ENCODE measurements at places on chromosomes 11 and 22.

- DNase-seq: no peak
Observed at GRCh38 chr11:13965337-13965736, 2.8 kb downstream of the SPON1 start.

GRCh38 chr11:33375688-33376311 lies 118.6 kb downstream of the HIPK3 start:
- no peak for DNase-seq

GRCh38 chr11:35011944-35012343 lies 95.5 kb downstream of the PDHX start:
- no peak for DNase-seq

DNA sequence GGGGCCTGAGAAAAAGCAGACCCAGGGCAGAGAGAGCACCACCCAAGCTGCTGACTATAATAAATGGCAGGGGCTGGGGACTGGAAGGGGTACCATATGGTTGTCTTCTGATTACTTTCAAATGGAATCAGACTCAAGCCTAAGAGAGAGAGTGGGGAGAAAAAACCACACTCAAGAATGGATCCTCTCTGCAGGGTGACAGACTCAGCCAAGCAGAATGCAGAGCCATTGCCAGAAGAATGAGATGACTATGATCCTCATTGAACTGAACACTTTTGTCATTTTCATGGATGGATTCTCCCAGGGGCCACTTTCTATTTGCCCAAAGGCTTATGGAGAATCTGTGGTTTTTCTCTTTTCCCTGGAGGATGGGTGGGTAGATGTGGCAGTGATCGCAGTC lies 8.7 kb downstream of the UBASH3B start:
- no peak for DNase-seq

GRCh38 chr22:37764622-37765021 lies 43.1 kb upstream of the GCAT start:
- DNase-seq: no peak

GRCh38 chr11:107689317-107690202 lies 22.3 kb downstream of the SLN start:
- peak; percentile 20 for DNase-seq

DNA sequence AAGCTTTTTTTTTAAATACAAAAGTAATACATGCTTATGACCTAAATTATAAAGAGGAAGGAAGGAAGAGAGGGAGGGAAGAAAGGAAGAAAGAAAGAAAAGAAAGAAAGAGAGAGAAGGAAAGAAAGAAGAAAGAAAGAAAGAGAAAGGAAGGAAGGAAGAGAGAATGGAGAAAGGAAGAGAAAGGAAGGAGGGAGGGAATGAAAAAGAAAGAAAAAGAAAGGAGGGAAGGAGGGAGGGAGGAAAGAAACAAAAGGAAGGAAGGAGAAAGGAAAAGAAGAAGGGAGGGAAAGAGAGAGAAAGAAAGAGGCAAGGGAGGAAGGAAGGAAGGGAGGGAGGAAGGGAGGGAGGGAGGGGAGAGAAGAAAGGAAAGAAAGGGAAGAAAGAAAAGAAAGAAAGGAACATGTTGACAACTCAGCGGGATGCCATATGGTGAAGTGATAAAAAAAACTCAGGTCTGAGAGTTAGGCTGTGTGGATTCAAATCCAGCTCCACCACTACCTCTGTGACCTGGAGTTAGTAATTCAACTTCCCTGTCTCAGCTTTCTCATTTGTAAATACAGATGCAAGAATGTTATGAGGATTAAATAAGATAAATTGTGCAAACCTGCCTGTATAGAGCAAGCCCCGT lies 9.6 kb upstream of the EED start:
- no peak for DNase-seq

DNA sequence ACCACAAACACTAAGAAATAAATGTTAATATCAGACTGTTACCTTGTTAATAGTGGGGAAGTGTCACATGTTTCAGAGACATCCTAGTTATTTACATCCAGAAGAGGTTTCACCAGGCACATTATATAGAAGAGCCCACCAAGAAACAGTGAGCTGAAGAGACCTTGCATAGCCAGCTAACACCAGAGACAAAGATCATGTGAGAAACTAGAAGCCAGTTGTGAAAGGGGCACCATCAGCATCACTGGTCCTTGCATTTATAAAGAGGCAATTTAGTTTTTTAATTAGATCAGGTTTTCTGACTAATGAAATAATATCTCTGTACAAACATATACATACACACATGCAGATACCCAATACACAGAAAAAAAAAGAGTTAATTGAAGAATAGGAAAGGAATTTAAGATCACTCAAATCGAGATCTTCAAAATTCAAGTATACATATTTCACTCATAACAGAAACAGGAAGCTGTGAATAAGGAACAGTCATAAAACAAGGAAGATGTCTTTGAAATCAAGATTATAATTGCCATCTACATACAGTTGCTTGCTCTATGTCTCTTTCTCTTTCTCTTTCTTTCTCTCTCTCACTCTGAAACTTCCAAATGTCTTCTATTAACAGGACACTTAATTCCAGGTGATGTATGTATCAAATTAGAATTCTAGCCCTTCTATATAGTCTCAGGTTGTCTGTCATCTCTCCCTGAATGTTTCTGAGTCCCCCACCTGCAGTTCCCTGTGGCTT lies 348.7 kb downstream of the ETS1 start:
- DNase-seq: no peak

GRCh38 chr11:96361778-96362177 lies 18.8 kb upstream of the MAML2 start:
- no peak for DNase-seq

DNA sequence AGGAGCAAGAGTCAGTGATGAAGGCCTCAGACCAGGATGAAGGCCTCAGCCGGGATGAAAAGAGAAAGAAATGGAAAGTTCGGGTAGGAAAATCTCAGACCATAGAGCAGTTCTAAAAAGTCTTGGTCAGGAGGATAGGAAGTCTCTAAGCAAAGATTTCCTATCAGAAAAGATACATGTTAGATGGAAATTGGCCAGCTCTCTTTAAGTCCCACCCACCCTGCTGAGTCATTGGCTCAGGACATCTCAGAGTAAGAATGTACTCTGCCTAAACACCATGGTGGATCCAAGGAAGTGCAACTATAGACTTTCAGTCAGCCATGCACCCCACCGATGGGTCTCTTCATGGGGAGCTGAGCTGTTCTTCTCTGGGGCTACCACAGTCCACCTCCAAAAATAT lies 4.4 kb downstream of the OR8B3 start:
- no peak for DNase-seq

DNA sequence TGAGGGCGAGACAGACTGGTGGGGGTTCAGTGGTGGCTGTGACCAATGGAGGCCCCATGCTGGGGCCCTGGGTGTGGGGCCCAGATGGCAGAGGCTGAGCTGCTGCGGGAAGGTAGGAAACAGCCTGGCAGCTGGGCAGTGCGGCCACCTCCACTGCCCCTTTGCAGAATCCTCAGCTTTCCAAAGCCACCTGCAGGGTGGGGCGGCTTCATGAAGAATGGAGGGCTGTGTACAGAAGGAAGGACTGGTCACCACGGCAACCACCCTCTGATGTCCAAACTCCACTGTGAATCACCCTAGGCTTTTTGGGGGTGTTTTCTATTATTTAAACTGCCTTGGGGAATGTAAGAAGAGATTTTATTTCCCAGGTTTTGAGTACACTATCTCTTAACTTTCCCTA lies 166.3 kb upstream of the NAV2 start:
- no peak for DNase-seq

DNA sequence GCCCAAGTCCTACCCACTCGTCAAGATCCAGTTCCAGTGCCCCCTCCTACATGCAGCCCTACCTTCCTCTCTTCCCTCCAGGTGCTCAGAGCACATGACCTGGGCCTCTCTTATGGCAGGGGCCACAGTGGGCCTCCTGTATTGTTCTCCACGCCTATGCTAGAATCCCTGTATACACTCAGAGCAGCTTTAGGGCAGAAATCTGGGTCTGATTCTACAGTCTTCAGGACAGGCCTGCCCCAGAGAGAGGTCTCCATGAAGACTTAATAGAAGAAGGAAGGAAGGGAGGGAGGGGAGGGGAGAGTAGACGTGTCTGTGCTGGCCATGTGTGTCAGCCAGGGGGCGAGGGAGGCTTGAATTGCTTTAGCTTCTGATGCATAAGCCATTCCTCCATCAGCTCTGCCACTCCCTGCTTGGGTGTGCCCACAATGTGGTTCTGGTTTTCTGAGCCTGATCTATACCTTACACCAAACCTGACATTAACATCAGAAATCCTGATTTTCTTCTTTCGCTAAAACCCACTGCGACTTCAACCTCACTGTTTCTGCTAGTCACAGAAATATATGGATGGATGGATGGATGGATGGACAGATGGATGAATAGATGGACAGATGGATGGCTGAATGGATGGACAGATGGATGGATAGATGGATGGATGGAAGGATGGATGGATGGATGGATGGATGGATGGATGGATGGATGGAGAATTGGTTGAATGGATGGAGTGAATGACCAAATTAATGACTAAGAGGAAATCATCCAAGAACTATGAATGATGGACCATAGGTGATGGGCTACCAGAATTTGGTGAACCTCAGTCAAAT lies 56.6 kb upstream of the PRDM11 start:
- no peak for DNase-seq

DNA sequence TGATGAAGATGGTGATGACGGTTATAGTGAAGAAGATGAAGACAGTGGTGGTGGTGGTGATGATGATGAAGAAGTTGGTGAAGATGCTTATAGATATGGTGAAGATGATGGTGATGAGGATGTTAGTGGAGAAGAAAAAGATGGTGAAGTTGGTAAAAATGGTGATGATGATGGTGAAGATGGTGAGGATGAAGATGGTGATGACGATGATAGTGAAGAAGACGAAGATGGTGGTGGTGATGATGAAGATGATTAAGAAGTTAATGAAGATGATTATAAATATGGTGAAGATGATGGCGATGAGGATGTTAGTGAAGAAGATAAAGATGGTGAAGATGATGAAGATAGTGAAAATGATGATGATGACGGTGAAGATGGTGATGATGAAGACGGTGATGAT lies 25.2 kb upstream of the FGF3 start:
- no peak for DNase-seq

GRCh38 chr22:46577368-46578249 lies 40.2 kb upstream of the CELSR1 start:
- no peak for DNase-seq

- DNase-seq: no peak
Observed at GRCh38 chr22:22752556-22753477, 108.4 kb downstream of the GGTLC2 start.

DNA sequence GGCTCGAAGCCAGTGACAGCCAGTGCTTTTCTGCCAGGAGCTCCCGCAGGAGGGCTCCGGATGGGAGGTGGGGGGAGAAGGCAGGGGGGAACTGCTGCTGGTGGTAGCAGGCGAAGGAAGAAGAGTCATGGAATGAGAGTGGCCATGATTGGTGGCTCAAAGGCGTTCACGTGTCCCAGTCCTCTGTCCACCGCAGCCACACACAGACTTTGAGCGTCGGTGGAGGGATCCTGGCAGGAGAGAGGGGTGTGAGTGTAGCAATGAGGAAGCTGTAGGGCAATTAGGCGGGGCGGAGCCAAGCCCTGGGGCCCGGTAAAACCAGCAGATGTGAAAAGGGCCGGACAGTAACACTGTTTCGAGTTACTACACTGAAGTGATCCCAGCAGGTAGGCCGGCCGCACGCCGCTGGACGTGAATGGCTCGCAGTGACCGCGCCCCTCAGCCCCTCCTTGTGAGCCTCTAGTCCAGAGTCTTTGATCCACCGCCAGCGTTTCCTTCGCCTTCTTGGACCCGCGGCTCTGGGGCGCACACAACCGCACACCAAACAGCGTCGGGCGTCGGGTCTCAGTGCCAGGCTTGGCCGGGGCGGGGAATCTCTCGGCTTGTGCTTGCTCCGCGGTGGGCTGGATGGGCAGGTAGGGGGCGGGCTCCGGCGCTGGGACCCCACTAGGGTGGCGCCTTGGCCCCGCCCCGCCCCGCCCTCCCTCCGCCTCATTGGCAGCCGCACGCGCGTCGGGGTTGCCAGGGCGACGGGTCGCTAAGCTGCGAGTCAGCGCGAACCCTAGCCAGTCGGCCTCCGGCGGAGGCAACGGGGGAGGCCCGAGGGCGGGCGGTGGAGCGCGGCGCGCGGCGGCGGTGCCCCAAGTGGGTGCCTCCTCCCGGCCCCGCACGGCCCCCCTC lies at the start of gene LRRC10B:
Gene LRRC10B, plus strand, starts transcription at position 788 of the 900 bp plus-strand sequence. CDS start 250 bp downstream, outside the sequence.
- no peak for DNase-seq

GRCh38 chr11:76589477-76589876 lies 81.1 kb downstream of the LRRC32 start:
- no peak for DNase-seq

DNA sequence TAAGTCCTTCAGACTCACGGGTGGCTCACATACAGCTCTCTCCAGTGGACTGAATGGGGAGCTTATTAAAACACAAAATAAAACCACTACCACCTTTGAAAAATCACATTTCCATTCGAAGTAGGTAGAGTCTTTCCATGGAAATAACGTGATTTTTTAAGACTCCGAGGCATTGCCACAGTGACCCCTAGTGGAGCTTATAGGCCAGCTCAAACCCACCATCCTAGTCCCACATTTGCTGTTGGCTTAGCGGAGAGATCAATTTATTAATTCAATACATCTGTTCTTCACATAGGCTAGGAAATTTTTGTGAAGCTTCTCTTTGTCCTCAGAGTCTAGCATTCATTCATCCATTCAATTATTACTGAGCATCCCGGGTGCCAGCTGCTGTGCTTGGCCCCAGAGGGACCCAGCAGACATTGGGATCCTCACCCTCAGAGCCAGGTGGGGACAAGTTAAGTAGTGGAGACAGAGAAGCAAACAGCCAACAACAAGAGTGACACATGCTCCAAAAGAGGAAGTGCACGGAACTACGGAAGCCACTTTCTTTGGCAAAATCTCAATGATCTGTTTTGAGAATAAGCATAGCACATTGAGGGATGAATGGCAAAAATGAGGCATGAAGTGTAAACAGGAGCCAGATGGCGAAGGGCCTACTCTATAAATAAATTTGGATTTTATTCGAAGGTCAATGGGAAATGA lies 10.2 kb upstream of the P4HA3 start:
- no peak for DNase-seq

DNA sequence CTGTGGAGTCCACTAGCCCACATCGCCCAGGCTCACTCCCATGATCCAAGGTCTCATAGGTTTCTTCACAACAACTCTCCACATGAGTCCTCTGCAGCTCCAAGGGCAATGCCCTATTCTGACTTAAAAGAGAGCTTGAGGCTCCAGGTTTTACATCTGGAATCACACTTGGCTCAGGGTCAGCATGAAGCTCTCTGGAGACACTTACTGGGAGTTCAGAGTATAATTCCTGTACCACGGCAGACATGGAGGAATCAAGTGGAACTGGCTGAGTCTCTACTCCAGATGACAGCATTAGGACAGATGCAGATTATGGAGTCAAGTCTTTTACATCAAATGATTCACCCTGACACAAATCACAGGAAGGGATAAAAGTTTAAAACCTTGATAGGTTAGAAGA lies 11.4 kb downstream of the PRR14L start:
- no peak for DNase-seq

GRCh38 chr11:41458641-41459040 lies 811 bp downstream of the LRRC4C start:
- DNase-seq: no peak

- DNase-seq: peak; percentile 44
Observed at GRCh38 chr22:38353142-38353629, 36.0 kb upstream of the CSNK1E start.
